Colonic mucosa (tissue), 4 donors: ENCODE measurements at places on chromosomes 3 and 15. TPM values are rescaled to one million over a fixed set of nuclear protein-coding genes. Genes with fewer than 3 reads are reported as not detected.
A peak's percentile ranks its signal among the peaks of the same experiment; 100 is the strongest.

DNA sequence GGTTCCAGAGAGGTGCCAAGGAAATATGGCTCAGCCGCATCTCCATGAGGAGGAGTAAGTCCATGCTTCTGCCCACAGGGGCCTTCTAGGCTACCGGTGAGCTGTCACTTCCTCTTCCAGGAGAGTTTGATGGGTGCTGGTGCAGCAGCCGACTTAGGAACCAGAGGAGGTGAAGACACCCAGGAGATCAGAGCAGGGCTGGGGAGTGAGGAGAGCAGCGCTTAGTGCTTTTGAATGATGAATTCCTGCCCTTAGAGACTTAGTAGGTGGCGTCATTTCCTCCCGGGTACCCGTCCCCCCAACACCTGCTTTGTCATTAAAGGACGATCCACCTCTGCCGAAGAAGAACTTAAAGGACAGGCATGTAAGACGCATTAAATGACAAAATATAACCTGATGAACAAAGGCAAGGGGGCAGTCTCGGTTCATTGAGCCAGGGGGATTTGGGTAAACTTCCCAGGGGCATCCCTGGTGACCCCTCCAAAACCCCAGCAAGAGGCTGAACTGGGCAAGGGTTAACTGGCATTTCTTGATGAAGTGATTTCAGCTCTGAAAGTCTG is 67.6 kb downstream of the HES1 start:
- no peaks in the 10 kb centered on the region for H3K4me1 ChIP-seq
- H3K27ac ChIP-seq: no peak overlapping the region
- peak overlapping the region; percentile 35 for H3K4me3 ChIP-seq
- H3K36me3 ChIP-seq: no peaks in the 10 kb centered on the region
- peaks cover 12% of the 10 kb centered on the region for H3K27me3 ChIP-seq

Gene IGSF10
- 0.96 TPM for total RNA-seq

Gene FBXW12
- not detected for total RNA-seq

DNA sequence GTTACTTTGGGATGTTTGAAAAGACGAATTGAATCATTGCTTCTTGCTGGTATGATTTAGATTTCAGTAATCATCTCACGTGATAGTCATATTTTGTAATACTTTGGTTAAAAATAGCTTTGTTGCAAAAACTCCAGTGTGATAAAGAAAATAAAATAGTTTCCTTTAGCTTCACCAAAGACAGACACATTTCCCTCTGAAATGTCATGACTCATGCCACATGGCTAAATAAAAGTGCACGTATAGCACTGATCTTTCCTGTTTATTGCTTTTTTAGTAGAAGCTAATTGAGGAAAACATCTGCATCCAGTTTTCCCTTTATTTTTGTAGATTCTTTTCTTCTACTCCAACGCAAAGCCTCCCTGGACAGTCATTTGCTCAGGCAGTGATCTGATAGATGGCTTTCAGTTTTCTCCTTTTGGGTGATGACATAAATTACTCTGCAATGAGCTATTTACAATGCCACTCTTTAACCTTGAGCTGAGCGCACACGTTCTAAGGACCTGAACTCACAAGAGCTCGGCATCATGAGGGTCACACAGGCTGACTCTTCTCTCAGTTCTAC is 84.9 kb downstream of the ARNT2 start:
- no peaks in the 10 kb centered on the region for H3K36me3 ChIP-seq
- no peaks in the 10 kb centered on the region for H3K27me3 ChIP-seq
- no peaks in the 10 kb centered on the region for H3K4me1 ChIP-seq
- H3K27ac ChIP-seq: no peak overlapping the region

Gene SCAMP2
- 152 TPM for total RNA-seq

GRCh38 chr15:100031665-100032357 is 298.6 kb upstream of the LYSMD4 start:
- H3K4me3 ChIP-seq: no peak overlapping the region
- H3K36me3 ChIP-seq: no peaks in the 10 kb centered on the region
- no peaks in the 10 kb centered on the region for H3K4me1 ChIP-seq
- no peak for DNase-seq
- H3K27me3 ChIP-seq: no peaks in the 10 kb centered on the region

GRCh38 chr3:141277451-141277850 is 45.8 kb downstream of the PXYLP1 start:
- DNase-seq: no peak
- no peak overlapping the region for H3K27ac ChIP-seq
- no peaks in the 10 kb centered on the region for H3K36me3 ChIP-seq
- H3K27me3 ChIP-seq: no peaks in the 10 kb centered on the region

DNA sequence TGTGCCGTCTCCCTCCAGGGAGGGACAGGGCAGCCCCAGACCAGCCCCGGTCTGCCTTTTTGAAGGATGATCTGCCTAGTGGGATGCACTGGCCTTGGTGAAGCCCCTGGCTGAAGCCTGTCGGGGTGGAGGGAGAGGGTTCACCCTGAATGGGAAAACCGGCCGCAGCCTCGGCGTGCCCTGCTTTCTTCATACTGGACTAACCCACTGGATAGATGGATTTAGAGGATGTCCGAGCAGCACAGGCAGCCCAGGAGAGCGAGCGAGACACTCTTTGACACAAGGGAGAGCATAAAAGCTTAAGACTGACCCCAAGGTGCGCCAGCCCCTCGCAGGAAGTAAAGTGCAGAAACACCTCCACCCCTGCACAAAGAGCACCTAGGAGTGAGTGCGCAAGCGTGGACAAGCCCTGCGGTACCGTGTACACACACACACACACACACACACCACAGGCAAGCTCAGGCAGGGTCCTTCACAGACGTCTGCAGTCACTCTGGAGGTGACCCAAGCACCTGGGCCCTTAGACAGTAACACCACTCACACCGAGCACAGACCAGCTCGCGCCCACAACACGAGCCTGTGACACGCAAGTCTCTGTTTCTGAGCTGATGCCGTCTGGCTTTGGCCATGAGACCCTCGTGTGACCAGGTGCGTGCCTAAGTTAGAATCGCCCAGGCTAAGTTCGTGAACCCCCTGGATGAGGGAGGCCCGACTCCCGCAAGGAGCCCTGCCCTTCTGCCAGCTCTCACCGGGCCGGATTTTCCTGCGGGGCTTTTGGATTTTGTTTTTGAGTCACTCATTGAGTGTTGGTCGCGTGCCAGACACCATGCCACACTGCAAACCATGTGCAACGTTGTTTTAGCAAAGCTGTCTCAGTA is 11.3 kb downstream of the SEMA4B start:
- peaks cover 35% of the 10 kb centered on the region for H3K4me1 ChIP-seq
- DNase-seq: peak; percentile 49
- H3K27ac ChIP-seq: peak overlapping the region; percentile 90

Gene ROBO2
- total RNA-seq: 0.74 TPM

DNA sequence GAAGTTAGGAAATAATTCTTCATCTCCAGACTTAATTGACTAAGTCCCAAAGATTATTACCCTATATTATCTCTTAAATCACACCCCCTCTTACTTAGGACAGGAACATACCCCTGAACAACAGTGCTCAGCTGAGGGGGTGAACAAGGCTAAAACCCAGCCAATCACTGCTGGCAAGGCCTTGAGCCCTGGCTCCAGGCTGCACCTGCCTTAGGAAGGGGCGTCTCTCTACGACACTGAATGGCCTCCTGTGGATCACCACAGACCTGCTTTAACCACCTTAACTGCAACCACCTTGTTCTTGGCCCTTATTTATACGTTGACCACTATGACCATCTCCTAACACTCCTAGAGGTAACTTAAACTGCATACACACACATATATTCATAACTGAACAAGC is 267.4 kb upstream of the THBS1 start:
- no peaks in the 10 kb centered on the region for H3K36me3 ChIP-seq
- H3K4me3 ChIP-seq: no peak overlapping the region
- peak; percentile 34 for DNase-seq
- no peaks in the 10 kb centered on the region for H3K27me3 ChIP-seq

- no peak overlapping the region for H3K27ac ChIP-seq
- H3K4me1 ChIP-seq: no peaks in the 10 kb centered on the region
- no peaks in the 10 kb centered on the region for H3K36me3 ChIP-seq
- no peaks in the 10 kb centered on the region for H3K27me3 ChIP-seq
- H3K4me3 ChIP-seq: no peak overlapping the region
These were observed 70.6 kb downstream of the USF3 start for GRCh38 chr3:113625834-113626233.

Gene IMP3
- 94.6 TPM for total RNA-seq

GRCh38 chr3:71564361-71564760 is 19.2 kb downstream of the FOXP1 start:
- no peaks in the 10 kb centered on the region for H3K27me3 ChIP-seq
- H3K4me3 ChIP-seq: no peak overlapping the region
- H3K27ac ChIP-seq: no peak overlapping the region
- H3K4me1 ChIP-seq: peaks cover 2% of the 10 kb centered on the region
- DNase-seq: no peak
- H3K36me3 ChIP-seq: no peaks in the 10 kb centered on the region

Gene GPR171
- 0.53 TPM for total RNA-seq
